Activated CD8-positive, alpha-beta memory T cell treated with anti-CD3 and anti-CD28 coated beads for 4 hours (primary cell): ENCODE measurements at places on chromosomes 12 and 14.

- no peak for DNase-seq
These were observed 28.2 kb downstream of the TESPA1 start for GRCh38 chr12:54956322-54956721.

- no peak for DNase-seq
These were observed 142.6 kb downstream of the NPAS3 start for GRCh38 chr14:33081259-33081658.

DNA sequence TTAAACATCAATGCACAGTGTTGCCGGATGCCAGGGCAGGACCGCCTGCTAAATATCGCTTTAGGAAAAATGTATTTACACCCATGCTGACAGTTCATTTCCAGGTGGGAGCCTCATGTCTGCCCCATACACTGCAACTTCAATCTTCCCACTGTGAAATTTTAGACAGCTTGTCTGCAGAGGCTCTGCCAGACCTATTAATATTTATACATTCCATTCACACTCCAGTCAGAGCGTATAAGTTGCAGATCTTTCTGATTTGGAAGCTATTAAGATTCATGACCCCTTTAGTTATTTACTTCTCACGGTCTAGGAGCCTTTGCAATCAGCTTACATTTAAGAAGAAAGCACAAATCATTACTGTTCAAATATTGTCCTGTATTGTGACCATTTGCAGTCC is 357.4 kb downstream of the ATP23 start:
- DNase-seq, result no peak

DNA sequence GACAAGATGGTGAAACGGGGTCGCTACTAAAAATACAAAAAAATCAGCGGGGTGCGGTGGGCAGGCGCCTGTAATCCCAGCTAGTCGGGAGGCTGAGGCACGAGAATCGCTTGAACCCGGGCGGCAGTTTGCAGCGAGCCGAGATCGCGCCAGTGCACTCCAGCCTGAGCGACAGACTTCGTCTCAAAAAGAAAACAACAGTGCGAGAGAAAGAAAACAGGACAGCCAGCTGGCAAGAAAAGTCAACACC is 633 bp upstream of the RNU4-2 start:
- no peak for DNase-seq

- DNase-seq, result no peak
These were observed 11.4 kb downstream of the CMTM5 start for GRCh38 chr14:23387916-23388882.
